GM04503 (cell line): ENCODE measurements at places on chromosomes 1 and 21.

GRCh38 chr1:213094446-213094845 lies 43.4 kb downstream of the RPS6KC1 start:
- DNase-seq, result no peak

GRCh38 chr1:79190074-79190473 lies 183.5 kb upstream of the ADGRL4 start:
- no peak for DNase-seq

DNA sequence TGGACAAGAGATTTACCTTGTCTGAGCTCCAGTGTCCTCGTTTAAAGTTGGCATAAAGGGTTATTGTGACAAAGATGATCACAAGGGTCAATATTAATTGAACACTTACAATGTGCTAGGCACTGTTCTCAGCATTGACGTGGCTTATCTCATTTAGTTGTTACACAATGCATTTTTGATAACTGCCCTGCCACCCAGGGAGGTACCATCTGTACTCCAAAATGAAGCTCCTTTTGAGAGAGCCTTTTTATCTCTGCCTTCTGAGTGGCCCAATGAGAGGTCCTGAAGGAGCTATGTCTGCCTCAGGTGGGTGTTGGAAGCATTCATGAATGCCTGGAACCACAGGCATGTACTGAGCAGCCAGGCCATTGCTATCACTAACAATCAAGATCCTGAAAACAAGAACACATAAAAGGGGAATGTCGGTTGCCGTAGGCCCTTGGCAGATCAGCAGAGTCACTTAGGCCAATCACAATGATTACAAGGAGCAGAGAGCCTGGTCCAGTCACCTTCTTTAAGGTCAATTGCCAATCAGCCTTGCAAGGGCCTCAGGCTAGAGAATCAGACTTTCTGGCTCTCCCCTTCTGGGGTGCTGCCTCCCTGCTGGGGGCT lies 78.5 kb downstream of the NMNAT2 start:
- DNase-seq, result no peak

- DNase-seq, result no peak
Observed at GRCh38 chr1:245325922-245326795, 171.4 kb downstream of the KIF26B start.
